CD4-positive, alpha-beta T cell treated with Interleukin-6 for 4 hours (primary cell): ENCODE measurements at places on chromosomes 1 and 21.

GRCh38 chr1:153956997-153957715 lies 1.3 kb downstream of the CRTC2 start:
- no peak for DNase-seq

DNA sequence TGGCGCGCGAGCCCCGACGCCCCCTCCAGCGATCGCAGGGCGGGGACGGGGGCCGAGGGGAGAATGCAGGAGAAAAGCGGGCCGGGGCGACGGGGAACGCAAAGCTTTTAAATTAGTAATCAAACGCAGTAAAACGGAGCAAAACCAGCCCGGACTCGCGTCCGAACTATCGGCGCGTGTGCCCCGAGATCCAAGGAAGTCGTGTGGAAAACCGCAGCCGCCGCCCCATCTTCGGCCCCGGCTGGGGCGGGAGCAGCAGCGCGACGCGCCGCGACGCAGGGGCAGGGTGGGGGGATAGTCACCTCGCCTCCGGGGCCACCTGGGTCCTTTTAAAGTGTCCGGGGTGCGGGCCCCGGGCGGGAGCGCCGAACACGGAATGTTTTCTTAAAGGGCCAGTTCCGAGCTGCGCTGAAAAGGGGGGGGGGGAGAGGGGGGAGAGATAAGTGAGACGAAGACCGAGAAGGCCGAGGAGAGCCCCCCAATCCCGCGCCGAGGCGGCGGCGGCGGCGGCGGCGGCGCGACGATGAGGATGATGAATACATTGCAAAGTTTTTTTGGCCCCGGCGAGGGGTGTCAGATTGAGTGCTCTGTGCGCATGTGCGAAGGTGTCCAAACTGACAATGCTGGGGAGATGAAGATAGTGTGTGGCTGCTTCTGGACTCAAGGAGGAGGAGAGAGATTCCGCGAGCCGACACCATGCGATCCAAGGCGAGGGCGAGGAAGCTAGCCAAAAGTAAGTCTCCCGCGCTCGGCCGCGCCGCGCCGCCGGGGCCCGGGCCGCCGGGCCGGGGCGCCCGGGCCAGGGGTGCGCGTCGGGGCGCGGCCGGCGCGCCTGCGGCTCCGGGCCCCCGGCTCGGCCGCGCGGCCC lies at the start of gene PRDM16:
Gene PRDM16 (plus strand): TSS at position 640 of the 868 bp plus-strand sequence. CDS start 57 bp downstream, at position 697.
- DNase-seq, result peak; percentile 32

GRCh38 chr21:31158789-31159581 lies 120.7 kb upstream of the KRTAP19-8 start:
- peak; percentile 34 for DNase-seq

GRCh38 chr1:205077158-205077933 lies 6.9 kb downstream of the TMEM81 start:
- no peak for DNase-seq

DNA sequence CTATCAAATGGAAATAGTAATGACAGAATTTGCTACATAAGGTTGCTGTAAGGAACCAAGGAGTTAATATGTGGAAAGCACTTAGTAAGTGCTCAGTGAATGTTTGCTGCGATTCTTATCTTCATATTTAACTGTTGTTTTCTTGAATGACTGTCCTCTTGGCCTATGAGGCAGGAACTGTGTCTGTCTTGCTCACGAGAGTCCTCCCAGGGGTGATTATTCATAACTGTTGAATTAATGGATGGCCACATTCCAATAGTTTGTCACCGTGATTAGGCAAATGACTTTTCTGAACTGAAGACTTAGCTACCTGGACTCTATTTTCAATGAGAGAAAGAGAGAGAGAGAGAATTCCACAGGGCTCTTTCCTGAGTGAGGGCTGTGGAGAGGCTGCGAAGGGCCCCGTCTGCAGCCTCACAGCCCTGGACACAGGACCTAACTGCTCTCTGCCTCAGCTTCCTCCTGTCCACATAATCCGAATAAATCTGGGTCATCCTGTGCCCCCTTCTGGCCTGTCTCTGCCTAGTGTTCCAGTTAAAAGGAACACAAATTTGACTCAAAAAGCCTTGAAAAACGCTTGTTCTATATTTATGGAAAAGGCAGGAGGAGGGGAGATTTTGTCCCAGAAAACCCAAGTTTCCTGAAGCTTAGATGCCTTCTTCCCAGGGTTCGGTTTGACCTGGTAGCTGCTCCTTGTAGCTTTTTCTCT lies 8.5 kb downstream of the EDN2 start:
- DNase-seq, result no peak

DNA sequence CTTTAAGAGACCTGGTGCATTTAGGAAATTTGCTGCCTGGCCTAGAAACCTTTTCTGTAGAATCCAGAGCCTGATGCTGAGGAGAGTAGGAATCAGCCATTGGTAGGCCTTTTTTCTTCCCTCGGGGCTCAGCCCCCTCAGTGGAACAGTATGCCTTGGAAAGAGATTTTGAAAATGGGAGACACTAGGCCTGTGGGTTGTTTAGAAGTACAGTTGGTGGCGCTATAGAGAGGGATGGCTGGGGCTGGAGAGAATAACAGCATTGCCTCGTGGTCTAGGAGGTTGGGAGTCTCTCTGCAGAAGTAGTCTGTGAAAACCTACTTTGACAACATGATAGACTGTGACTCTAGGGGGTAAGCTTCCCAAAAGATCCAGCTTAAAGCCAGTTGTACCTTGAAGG lies 8.2 kb downstream of the KIF2C start:
- DNase-seq, result no peak

DNA sequence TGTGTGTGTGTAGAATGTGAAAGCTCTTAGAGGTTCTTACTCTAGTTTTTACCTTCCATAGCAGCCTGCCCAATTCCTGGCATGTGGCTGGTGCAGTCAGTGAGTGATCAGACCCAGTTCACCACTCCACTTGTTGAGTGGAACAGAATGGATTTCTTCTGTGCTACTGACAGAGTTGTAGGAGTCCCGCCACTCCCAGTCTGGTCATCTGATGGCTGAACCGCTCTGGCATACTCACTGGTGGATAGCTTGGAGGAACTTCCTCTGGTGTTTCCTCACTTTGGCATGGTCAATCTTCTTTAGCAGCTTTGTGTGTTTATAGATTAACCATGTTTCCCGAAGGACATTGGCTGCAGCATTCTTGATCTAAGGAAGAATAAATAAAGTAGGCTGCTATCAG lies 106.7 kb upstream of the ADAR start:
- no peak for DNase-seq
